Upper lobe of left lung (tissue), 6 donors: ENCODE measurements at places on chromosomes 1 and 21. TPM values are rescaled to one million over a fixed set of nuclear protein-coding genes. Genes with fewer than 3 reads are reported as not detected.

Gene S100A1
- total RNA-seq, result not detected

Gene TSPAN2
- 13.7 TPM for total RNA-seq

Gene LCE1E
- not detected for total RNA-seq

Gene DCDC2B
- 0.11 TPM for total RNA-seq

Gene HUNK
- total RNA-seq, result 1.1 TPM

Gene AADACL3
- not detected for total RNA-seq

Gene TMEM81
- total RNA-seq, result 1.2 TPM

Gene PIK3R3
- 33.9 TPM for total RNA-seq

Gene KDF1
- 12.6 TPM for total RNA-seq

- no peak for DNase-seq
Observed at GRCh38 chr1:175861626-175862367, 118.4 kb upstream of the TNR start.

DNA sequence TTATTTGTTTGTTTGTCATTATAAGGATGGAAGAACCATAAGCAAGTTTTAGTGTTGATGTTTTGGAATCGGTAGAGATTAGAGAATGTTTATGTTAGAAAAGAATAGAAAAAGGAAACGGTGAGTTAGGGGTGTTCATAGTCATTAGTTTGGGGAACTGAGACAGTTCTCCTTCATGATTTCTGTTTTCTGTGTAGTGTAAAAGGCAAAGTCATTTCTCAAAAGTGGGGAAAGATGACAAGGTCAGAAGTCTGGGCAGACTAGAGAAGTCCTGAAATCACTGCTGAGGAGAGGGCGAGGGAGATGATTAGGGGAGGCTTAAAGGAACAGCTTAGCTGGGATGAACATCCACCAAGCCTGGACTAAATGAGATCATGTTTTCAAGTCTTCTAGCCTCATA, 498.9 kb downstream of the TTLL7 start:
- DNase-seq, result no peak

DNA sequence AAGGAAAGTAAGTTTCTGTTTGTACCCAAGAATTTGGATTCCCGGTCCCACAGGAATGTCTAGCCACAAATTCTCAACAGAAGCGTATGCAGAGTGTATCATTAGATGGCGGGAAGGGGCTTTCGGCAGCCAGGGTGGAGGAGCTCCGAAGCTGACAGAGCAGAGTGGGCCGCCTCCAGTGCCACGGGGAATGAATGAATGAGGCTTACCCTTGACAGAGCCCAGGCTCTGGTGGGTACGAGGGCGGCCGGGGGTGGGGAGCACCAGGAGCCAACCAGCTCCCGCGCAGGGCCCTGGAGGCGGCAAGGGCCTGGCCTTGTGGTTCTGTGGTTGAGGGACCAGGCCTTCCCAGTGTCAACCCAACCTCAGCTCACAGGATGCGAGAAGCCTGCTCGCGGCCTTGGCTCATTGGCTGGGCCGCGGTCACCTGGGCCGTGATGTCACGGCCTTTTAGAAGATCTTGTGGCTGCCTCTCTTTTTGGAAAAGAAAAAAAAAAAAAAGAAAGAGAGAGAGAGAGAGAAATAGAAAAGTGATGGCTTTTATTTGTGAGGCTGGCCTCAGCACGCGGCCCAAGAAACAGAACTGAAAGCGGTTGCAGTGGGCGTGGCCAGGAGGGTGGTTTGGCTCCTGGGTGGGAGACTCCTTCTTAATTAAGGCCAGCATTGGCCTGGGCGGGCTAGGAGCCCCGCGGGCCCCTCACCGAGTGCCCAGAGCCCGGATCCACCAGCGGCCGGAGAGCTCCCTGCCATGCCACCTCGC, 34.9 kb upstream of the RUNX3 start:
- peak; percentile 62 for DNase-seq

DNA sequence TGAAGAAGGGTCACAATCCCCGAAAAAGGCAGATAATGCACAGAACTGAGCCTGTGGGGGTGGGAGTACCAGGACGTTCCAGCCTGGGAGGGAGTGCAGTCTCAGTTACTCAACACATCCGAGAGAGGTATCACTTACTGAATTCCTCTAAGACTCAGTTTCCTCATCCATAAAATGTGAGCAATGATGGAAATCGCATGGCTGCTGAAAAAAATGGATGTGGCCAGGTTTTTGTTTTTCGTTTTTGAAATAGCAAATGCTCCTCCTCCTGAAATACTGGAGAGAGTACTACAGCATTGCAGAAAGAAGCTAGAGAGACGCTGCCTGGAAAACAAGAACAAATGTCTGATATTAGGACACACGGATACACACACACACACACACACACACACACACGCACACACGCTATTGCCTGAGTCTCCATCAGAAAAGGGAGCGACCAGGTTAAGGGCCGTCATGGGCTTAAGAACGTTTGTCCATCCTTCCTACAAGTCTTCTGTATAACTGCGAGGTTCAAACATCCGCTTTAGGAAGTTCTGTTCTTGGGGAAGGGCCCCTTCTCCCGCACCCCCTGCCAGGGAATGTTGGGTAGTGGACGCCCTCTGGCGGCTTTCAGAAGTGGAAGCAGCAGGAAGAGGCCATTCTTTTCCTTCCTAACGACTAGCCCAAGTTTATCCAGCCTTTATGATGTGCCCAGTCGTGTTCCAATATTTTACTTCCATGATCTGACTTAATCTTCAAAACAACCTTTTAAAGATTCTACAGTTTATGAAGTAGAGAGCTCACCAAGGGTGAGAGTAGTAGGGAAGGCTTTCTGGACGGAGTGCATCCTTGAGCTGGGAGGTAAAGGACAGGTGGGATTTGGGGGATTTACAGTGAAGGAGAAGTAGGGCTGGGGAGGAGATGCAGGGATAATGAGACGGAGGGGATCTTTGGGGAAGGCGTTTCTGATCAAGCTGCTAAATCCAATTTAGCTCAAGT, 699 bp upstream of the NES start:
- DNase-seq, result no peak

- DNase-seq, result no peak
Observed at GRCh38 chr21:28547766-28548165, 444.9 kb downstream of the LTN1 start.

DNA sequence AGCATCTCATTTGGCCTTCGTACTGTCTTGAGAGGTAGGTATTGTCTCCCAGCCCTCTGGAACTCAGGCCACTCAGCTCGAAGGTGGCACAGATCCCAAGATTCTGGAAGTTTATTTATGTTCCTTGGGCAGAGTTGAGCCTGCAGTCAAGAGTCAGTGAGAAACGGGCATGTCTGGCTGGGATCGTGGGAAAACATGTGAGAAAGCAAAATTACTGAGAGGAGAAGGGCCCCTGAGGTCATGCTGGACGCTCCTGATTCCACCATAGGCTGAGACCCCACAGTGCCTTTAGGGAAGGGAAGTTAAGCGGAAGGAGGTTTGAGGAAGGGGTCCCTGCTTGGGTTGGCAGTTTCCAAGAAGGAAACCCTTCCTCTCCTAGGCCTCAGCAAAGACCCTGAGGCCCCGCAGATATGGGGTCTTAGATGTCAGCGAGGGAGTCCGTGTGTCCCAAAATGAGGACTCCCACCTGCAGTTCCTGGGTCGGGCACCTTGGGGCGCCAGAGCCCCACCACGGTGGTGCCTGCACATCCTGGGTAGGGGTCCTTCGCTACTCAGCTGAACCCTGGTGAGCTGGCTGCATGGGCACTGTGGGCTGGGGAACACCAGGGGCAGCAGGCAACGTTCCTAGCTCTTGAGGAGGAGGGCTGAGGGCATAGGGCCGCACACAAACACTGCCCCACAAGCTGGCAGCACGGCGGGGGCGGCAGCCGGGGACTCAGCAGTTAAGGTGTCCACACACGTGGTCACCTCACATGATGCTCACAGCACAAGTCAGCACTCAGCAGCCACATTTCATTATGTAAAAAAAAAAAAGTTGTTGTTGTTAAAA, 12.3 kb upstream of the SEMA4A start:
- DNase-seq, result no peak

GRCh38 chr21:41216486-41216885, 48.5 kb downstream of the BACE2 start:
- peak; percentile 43 for DNase-seq

- peak; percentile 87 for DNase-seq
Observed at GRCh38 chr1:2921970-2922686, 99.1 kb upstream of the ACTRT2 start.

- no peak for DNase-seq
Observed at GRCh38 chr1:54378157-54378873, 27.9 kb downstream of the SSBP3 start.

DNA sequence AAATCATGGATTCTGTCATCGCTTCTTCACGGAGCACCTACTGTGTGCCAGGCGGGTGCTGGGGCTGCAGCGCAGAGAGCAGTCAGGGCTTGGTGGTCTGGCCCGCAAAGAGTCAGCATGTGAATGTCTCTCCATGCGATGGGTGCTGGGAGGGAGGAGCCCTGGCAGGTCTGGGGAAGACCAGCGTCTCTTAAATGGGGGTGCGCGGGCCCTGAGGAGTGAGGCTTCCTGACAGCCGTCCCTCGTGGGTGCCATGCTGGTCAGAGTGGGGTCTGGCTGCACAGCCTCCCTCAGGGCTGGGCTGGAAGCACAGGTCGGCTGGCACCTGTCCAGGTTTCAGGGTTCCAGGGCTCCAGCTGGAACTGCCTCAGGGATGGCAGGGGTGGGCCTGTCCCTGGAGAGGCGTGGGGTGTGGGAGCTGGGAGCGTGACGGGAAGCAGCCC, 18.5 kb downstream of the TP73 start:
- DNase-seq, result peak; percentile 19

DNA sequence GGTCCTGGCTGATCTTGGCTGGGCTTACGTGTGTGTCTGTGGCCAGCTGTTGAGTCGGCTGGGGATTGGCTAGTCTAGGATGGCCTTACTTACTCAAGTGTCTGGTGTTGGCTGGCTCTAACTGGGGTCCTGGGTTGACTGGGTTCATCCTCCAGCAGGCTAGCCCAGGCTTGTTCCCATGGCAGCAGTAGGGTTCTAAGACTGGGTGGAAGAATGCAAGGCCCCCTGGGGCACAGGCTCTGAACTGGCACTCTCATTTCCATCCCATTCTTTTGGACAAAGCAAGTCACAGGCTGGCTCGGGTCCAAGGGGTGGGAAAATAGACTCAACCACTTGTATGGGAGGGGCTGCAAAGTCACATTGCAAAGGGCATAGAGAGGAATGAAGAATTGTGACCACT, 7.9 kb upstream of the OPRD1 start:
- no peak for DNase-seq

DNA sequence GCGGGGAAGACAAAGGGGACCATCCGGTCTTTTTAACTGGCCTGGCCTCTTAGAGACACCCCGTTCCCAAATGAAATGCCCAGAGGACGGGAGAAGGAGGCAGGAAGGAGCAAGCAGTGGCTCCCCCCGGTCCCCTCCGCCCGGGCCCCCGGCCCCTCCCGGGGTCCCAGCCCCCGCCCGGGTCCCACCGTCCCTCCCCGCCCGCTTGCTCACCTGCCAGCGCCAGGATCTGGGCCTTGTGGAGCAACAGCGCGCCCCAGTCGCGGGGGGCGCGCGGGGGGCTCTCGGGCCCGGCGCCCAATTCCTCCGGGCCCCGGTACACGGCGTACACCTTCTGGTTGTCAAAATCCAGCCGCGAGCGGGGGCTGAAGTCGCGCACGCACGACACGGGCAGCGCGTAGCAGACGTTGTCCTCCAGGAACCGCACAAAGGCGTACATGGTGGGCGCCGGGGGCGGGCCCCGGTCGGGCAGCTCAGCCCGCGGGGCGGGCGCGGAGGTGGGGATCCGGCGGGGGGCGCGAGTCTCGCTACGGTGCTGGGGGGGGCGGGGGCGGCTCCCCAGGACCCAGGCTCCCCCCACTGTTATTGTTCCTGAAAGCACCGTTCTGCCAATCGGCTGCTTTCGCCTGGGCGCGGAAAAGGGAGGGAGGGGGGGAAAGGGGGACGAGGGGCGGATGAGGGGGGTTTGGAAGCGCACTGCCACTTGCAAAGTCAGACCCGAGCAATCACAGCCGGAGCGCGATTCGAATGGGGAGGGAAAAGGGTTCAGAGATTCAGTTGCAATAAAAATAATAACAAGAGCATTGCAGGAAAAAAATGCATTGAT, at the start of gene BEND5:
Gene BEND5 (minus strand): TSS at position 499 of the 826 bp plus-strand sequence. CDS start 60 bp downstream, at position 439.
- DNase-seq, result peak; percentile 91

GRCh38 chr1:224867715-224868114, 61.8 kb upstream of the DNAH14 start:
- DNase-seq, result no peak

GRCh38 chr1:10615932-10616671, 141.4 kb downstream of the PEX14 start:
- no peak for DNase-seq

DNA sequence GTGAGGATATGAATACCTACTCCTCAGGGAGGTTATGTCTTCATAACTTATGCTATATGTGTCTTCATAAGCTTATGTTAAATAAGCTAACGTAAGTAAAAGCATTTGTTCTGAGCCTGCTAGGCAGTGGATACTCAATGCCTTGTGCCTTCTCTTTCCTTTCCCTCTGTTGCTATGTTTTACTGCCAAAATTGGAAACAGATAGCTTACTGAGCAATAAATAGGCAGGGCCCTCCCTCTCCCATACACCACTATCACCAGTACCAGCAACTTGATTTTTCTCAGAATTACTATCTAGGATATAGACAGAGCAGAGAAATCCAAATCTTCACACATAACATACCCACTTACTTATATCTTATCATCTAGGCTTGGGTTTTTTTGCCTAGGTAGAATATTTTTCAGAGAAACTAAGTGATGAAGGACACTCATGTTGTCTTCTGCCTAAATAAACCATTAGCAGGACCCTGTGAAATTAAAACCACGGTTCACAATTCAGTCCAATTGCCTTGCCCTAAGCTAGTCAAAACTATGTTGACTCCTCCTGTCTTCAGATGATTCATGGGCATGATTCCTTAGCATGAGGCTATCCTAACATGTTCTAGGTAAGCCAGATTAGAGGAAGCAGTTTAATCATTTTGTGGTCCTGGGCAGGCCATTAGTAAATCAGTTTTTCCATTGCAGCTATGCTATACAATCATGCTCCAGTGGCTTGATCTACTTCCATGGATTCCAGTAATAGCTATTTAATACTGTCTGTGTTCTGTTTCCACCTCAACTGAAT, 15.9 kb upstream of the LRRC8C start:
- DNase-seq, result no peak

DNA sequence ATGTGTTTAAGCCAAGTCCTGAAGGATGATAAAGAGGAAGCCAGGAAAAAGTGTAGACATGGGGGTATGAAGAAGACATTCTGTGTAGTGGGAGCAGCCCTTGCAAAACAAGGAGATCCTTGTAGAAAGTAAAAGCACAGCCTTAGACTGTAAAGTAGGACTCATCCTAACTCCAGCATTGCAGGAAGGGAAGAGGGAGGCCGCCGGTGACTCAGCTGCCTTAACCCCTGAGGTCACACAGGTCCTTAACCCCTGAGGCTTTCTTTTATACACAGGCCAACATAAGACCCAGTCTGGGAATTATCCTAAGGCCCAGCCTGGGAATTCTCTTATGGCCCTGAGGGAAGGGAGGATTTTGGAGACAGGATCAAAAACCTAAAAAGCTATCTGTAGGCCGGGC, 18.0 kb downstream of the PGM1 start:
- no peak for DNase-seq

DNA sequence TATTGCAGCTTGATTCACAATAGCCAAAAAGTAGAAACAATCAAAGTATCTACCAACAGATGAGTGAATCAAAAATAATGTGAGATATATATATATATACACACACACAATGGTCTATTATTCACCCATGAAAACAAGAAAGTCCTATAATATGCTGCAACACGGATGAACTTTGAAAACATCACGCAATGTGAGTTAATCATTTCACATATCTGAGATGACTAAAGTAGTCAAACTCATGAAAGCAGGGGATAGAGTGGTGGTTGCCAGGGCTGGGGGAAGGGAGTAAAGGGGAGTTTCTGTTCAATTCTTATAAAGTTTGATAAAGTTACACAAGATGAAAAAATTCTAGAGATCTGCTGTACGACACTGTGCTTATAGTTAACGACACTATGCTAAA, 1234.8 kb downstream of the MRPL39 start:
- DNase-seq, result no peak

GRCh38 chr1:225484657-225485214, 56.9 kb upstream of the LBR start:
- DNase-seq, result no peak
